ENCODE measurements at places on chromosomes 13 and 19.
A peak's percentile ranks its signal among the peaks of the same experiment; 100 is the strongest.

DNA sequence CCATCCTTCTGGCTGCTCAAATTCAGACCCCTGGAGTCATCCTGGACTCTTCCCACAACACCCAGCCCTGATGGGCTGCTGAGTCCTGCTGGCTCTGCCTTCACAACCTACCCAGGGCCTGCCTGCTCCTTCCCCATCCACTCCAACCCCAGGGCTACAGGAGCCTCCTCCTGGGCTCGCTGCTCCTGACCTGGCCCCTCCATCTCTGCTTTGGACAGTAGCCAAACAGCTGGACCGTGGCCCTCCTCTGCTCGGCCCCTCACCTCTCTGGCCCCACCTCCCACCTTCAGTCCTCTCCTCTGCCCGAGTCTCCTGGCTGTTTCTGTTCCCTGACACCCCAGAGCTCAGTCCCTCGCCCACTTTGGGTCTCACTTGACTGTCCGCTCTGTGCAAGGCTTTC is 66.7 kb downstream of the CEBPG start:
- DNase-seq: no peak

DNA sequence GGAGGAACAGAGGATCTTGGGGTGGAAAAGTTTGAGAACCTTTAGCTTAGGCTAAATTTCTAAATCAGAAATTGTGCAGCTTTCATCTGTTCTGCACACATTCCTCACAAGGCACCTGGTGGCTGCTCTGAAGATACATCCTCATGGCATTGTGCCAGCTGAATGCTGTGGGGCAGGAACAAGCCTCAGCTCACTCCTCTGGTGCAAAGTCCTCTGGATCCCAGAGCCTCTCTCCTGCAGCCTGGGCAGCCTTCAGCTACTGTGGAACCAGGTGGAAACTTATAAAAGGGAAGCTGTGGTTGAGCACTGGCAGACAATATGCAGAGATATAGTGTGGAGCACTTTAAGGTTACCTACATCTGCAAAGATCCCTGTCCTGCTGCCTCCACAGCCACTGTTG is 72.3 kb downstream of the KCTD12 start:
- no peak for DNase-seq

GRCh38 chr13:40271271-40271885 is 395.1 kb downstream of the FOXO1 start:
- DNase-seq: no peak

DNA sequence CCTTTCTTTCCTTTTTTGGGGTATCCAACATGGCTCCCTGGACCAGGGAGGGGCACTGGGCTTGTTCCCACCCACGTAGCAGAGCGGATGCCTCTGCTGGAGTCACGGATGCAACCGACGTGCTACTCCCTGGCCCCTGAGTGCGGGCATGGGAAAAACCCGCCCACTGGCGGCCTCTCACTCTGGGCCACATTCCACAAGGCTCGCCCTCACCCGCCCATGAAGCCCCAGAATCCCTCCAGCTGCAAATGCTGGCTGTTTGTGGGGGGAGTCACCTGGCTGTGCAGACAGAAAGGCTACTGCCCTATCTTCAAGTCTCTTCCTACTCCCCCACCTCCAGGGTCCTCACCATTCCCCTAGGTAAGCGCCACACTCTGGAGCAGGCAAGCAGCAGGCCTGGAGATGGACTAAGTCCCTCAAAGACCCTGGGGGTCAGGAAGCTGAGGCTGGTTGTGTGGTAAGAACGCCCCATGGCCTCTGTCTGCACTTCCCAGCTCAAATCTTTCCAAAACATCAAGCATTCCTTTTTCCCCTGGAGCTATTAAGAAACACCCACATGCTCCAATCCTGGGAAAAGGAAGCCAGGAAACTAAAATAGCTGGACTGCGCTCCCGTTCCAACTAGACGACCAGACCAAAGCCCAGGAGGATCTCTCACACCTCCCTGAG is 17.9 kb upstream of the EPHX3 start:
- peak; percentile 92 for DNase-seq

DNA sequence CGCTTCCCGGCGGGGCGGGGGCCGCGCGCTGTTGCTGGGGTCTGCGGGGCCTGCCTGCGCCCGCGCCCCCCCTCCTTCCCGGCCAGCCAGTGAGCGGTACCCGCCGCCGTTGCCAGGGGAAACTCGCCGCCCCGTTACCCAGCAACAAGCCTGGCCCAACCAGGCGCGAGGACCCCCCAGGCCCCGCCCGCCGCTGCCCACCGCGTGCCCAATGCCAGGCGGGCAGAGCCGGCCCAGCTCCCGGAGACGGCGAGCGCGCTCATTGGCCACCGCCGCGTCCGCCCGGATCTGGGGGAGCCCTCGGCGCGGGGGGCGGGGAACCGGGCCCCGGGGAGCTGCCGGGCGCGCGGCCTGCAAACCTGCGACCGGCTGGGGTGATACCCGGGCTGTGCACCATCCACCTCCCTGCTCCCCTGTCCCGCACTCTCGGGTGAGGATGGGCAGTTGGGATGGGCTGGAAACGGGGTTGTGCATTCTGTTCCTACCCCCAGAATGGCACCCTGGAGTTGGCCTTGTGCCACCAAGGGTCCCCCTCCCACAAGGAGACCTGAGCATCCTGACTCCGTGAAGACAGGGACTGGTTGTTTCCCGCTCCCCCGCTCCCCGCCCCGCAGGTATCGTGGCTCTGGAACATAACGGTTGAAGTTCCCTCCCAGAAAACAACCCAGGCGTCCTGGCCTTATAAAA is 8.8 kb upstream of the BBC3 start:
- DNase-seq: peak; percentile 70

DNA sequence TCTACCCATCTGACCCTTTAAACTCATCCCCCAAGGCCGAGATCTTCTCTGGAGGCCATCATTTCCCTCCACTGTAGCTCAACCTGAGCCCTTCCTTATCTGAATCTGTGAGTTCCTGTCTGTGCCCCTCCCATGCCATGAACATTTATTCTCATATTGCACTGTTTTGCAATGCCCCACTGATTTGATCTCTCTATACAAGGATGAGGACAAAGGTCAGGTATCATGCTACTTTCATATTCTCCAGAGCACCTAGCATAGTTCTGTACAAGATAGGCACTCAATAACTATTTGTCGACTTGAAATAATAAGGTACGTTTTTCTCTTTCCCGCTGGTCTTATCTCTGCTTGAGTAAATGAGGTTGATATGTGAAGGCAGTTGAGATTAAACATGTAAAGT is 135.5 kb downstream of the KLF5 start:
- DNase-seq: no peak

GRCh38 chr13:51453207-51453958 is 547 bp upstream of the INTS6 start:
- no peak for DNase-seq

GRCh38 chr19:40776364-40776763 is 1.0 kb downstream of the MIA start:
- no peak for DNase-seq

DNA sequence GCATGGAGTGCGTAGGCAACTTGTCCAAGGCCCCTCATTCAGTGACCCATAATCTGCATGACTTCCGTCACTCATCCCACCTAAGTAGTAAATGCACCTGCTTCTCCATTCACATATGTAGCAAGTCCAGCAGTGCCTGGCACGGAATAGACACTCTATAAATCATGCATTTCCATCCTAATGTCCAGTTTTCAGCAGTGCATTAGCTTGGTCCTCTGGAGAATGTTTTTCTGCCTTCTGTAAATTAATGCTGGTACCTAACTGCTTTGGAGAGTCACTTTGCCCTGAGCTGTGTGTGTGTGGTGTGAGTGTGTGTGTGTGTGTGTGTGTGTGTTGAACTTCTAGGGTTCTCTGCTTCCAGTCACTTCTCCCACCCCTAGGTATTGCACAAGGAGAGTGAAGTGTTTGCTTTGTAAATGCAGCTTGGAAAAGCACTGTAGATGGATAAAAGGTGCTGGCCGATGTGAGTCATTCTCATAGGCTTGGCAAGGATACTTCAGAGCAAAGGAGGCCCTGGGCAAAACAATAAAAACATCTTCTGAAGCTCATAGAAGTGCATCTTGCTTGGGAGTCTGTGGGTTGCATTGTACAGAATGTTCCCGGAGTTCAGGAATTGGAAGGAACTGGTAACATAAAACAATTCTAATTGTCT is 181.8 kb downstream of the KATNAL1 start:
- peak; percentile 93 for DNase-seq

DNA sequence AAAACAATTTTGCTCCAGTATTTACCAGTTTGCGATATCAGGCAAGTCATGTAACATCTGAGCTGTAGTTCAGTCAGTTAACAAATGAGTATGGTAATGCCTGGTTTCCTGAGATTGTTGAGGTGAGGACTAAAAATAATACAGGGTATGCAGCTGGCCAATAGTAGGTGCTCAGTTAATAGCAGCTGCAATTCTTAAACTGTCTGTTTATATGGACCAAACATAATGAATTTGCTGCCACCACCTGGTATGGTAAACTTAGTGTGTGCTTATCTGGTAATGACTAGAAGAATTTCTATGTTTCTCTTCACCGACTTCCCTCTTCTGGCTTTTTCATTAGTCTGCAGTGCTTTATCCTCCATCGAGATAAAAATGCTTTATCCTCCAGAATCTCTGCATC is 9.1 kb downstream of the ZMYM2 start:
- no peak for DNase-seq

- DNase-seq: peak; percentile 38
Measured at GRCh38 chr19:33171916-33172359, 22.2 kb upstream of the LRP3 start.

GRCh38 chr13:25214491-25215252 is 42.6 kb upstream of the AMER2 start:
- peak; percentile 19 for DNase-seq

- peak; percentile 87 for DNase-seq
Measured at GRCh38 chr19:17473041-17473440, 2.7 kb downstream of the SLC27A1 start.

DNA sequence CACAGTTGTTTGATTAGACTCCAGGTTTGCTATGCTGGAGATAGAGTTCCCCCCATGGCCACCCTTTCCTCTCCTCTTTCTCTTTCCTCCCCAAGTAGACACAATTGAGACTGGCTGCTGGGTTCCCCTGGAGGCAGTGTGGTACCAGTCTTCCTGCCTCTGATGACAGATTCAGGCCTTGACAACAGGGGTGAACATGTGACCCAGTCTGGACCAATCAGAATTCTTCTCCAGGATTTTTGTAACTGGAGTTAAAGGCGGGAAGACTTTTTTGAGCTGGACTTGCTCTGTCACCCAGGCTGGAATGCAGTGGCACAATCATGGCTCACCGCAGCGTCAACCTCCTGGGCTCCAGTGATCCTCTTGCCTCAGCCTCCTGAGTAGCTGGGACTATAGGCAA is 48.7 kb downstream of the CCNE1 start:
- DNase-seq: no peak

DNA sequence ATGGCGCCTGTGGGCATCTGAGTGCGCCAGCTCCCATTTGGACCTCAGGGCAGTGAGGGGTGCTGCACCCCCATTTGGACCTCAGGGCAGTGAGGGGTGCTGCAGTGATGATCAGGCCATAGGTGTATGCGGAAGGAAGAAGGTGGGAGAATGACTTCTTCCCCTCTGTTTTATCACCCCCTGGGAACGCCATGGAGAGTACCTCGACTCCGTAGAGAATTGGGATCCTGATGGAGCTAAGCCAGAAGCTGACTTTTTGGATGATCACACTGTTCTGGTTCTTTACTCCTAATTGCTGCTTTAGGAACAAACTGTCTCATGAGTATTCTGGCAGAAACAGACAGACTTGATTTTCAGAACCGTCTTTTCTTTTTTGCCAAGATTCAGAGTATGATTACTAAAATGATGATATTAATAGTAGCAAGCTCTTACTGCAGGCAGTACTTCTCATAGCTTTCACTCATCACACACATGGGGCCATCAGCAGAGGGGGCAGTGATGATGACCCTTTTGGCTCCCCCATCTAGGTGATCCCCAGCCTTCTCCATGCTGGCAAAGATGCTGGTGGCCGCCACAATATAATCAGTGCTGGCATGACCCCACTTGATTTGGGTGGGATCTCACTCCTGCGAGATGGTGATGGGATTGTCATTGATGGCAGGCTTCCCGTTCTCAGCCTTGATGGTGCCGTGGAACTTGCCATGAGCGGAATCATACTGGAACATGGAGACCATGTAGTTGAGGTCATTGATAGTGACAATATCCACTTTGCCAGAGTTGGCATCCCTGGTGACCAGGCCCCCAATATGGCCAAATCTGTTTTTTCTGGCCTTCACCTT is 10.3 kb upstream of the UBAC2 start:
- no peak for DNase-seq

- no peak for DNase-seq
Measured at GRCh38 chr13:43408274-43408673, 378.5 kb downstream of the ENOX1 start.

GRCh38 chr13:101019126-101019525 is 344.5 kb upstream of the TMTC4 start:
- DNase-seq: no peak

GRCh38 chr19:6925386-6925785 is 38.0 kb downstream of the ADGRE1 start:
- no peak for DNase-seq

Data from fibroblast of lung (primary cell).